ENCODE measurements at places on chromosomes 12 and 14.

DNA sequence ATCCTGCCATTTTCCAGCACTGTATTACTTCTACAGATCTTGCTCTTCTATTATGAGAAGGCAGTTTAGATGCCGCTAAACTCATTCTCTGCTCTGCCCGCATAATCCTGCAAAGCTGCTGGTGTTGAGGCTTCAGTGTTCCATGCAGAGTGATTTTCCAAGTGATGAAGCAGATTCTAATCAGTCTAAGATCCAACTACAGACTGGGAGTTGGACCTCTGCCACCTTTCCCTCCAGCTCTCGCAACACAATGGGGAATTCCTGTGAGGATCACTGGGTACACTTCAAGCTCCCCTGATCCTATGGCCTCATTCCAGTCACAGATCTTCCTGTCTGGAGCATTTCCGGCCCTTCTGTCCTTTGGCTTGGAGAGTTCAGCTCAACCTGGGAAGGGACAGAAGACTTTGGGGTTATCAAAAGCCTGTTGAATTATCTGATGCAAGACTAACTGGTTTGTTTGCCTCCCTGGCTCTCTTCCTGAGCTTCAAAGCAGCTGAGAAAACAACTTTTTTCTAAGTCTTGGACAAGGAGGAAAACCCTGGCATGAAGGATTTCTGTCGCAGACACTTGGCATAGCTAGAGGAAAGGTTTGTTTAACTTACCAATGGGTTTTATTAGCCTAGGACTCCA is 333.9 kb downstream of the ZFP36L1 start:
- DNase-seq: no peak

DNA sequence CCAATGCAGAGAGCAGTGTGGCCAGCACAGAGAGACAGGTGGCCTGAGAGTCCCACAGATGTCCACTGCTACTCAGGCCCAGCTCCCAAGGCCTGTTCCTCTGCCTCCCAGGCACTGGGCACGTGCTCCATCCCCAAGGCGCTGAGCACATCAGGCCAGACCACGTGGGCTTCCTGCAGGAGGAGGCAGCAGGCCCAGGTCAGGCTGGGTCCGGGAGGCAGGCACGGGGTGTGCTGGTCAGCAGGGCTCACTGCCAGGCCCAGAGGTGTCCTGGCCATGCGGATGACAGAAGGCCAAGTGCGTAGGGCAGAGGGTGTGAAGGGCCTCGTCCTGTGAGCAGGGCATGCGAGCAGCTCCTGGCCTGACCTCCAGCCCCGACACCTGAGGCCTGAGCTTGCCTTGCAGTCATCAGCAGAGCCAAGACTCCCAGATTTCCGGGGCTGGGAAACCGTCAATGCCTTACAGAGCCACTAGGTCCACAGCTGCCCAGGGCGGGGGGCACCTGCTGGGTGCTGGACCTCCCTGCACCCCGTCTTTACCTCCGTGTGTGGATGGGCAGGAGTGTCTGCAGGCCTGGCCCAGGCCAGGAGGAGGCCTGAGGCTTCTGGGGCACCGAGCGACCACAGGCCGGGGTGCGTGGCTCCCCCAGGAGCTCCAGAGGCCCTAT is 14.9 kb downstream of the TRMT61A start:
- DNase-seq: no peak

- no peak for DNase-seq
Observed at GRCh38 chr12:112238441-112238840, 113.1 kb downstream of the TRAFD1 start.

- no peak for DNase-seq
Observed at GRCh38 chr14:56390859-56391258, 188.7 kb upstream of the TMEM260 start.

GRCh38 chr12:5210179-5210922 is 166.7 kb downstream of the KCNA5 start:
- no peak for DNase-seq

GRCh38 chr12:94602024-94602423 is 48.3 kb downstream of the TMCC3 start:
- no peak for DNase-seq

DNA sequence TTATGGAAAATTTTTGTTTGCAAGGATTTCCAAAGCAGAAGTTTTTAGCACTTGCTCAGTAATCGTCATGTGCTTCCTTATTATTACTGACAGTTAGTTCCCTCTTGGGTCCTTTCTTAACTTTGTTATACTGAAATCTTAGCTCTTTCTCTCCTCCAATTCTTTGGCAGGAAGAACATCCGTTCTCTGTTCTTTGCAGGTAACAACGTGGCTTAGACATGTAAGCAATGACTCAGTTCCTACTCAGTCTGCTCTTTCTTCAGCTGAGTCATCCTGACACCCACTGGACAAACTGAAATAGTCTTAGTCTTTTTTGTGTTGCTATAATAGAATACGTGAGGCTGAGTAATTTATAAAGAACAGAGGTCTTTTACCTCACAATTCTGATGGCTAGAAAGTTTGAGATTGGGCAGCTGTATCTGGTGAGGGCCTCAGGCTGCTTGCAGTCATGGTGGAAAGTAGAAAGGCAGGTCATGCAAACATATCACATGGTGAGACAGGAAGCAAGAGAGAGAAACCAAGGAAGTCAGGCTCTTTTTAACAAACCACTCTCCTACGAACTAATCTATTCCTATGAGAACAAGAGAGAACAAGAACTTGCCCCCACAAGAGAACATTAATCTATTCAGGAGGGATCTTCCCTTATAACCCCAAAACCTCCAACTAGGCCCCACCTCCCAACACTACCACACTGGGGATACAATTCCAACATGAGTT is 49.2 kb downstream of the TESPA1 start:
- no peak for DNase-seq

GRCh38 chr12:50297027-50297426 is 13.7 kb upstream of the LIMA1 start:
- no peak for DNase-seq

DNA sequence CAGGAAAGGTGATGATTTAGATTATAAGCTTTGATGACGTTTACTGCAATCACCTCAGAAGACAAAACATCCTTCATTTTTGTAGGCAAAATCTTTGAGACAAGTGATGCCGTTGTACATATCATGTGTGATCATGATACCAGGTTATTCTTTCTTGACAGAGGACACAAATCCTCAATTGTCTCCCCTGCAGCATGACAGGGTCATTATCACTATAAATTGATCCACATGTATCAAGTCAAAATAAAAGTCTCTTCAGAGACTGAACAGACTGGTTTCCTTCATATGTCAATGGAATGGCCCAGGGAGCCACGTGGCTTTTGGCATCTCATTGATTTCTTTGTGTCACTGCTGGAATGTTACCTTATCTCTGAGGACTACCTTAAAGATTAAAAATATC is 995.7 kb downstream of the FLRT2 start:
- no peak for DNase-seq

DNA sequence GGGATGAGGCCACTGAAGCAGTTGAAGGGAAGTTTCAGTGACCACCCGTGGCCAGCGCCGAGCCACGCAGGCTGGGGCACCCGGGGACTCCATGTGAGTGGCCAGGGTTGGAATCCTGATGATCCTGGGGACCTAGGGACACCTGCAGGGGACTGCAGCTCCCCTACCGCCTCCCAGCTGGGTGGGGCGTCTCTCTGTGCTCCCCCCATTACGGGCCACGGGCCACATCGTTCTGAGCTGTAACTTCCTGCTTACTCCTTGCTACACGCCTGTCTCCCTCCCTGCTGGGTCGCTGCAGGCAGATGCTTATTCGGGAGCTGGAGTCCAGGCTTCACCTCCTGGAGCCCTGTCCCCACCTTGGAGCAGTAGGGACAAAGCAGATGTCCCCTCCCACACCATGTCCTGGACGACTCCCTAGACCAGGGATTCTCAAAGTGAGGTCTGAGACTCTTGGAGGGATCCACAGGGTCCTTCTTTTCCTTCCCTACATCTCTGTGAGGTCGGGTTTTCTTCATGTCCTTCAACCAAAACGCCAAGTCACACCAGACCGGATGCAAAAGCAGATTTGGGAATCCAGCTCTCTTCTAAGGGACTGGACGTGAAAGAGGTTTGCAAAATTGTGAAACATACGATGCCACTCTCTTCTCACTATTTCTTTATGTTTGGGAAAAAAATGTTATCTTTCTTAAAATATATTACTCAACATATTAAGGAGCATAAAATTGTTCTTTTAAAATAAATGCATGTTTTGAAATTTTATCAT is 85.9 kb upstream of the NCOR2 start:
- no peak for DNase-seq

- no peak for DNase-seq
Observed at GRCh38 chr12:7498809-7499208, 4.8 kb downstream of the CD163 start.

DNA sequence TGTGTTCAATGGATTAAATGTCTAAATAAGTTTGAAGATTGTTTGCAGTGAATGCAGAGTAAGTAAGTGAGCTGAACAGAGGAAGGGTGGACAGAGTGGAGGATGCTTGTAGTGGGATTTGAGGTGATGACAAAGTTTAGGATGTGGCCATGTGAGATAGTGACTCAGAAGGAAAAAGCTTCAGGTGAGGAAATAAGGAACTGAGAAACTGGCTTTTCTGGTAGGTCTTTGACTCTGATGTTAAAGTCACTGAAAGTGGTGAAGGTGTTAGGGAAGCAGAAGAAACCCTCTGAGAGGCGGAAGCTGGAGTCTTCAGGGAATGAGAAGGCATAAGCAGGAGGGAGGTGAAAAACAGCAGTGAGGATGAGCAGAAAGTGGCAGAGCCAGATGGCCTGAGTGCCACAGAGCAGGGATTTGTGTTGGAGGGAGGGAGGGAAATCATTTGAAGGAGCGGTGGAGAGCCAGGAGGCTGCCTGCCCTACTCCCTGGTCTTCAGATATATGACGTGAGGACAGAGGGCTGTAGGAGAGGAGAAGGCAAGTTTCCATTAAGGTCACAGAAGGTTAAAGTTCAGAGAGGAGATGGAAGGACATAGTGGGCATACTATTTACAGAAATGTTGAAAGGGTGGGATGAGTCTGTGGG is 24.8 kb downstream of the RGS6 start:
- no peak for DNase-seq

- no peak for DNase-seq
Observed at GRCh38 chr14:102192840-102193502, 53.3 kb downstream of the WDR20 start.

DNA sequence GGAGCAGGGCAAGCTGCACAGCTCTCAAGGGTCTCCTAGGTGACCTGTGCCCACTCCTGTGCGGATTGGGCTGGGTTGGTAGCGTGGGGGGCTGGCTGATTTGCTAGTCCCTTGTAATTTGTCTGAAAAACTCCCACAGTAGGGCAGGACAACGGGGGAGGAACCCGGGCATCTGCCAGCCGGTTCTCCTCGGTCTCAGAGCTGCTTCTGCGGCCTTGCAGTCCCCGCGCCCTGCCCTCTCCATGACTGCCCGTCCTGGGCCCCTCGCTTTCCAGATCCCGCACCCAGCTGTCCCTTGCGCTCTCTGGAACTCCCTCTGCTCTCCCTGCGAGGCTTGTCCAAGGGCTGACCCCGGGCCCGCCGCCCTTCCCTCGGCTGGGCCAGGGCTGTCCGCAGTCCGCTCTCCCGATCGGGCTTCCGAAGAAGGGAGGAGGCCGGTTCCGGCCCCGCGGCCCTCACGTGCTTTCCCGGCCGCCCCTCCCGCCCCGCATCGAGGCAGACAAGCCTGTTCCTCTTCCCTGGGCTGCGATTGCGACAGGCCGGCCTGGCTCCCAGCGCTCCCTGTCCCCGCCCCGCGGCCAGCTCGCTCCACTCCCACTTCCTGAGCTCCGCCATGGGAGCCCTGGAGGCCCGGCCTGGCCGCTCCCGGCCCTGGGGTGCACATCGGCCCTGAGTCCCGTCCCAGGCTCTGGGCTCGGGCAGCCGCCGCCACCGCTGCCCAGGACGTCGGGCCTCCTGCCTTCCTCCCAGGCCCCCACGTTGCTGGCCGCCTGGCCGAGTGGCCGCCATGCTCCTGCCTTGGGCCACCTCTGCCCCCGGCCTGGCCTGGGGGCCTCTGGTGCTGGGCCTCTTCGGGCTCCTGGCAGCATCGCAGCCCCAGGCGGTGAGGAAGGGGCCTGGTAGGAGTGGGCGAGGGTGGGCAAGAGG is at the start of gene LTBR:
Gene LTBR (plus strand): TSS at position 591 of the 927 bp plus-strand sequence. CDS start 197 bp downstream, at position 788.
- peak; percentile 12 for DNase-seq

DNA sequence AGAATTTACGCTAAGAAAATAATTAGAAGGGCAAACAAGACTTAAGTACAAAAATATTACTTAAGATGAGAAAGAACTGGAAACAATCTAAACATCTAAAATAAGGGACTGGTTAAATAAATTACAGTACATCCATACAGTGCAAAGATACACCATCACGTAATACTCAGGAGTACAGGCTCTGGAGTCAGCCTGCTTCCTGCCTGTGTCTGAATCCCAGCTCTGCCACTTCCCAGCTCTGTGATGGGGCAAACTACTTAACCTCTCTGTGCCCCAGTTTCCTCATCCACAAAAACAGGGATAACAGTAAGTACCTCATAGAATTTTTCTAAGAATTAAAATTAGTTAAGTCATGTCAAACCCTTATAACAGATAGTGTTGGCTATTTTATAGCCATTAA is 36.0 kb downstream of the PPTC7 start:
- no peak for DNase-seq

- no peak for DNase-seq
Observed at GRCh38 chr12:114152890-114153289, 186.8 kb upstream of the RBM19 start.

DNA sequence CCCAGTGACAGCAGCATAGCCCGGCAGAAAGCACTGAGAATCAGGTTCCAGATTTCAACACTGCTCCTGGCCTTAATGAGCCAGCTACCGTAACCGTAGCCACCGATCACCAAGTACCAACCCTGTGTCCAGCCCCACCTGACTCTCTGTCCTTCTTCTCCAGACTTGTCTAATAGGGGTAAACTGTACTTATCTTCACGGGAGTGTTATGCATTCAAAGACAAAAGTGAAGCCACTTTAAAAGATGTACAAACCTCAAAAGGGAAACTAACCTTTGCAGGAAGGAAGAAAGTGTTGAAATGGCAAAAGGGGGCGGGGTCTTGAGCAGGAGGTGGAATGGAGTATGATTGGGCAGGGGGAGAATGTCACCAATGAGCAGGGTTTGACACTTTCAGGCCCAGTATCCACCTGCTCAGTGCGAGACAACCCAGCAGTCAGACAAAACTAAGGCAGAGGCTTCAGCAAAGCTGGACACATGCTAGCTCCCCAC is 226.1 kb downstream of the CHST11 start:
- DNase-seq: peak; percentile 23

DNA sequence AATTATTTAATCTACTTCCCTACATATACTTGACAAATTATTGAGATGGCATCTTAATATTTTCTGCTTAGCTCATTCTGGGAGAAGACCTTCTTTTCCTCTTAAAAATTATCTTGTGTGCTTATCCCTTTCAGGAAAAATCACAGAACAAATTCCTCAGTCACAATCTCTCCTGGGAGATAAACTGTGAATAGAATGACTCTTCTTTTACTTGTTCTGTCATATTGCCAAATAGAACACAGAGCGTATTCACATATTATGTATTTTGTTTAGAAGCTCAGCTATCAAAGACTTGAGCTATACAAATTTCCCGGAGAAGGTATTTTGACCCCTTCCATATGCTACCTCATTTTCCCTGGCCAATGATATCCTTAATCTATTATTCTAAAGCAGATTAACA is 146.7 kb downstream of the TMEM117 start:
- DNase-seq: no peak

- DNase-seq: no peak
Observed at GRCh38 chr12:124640056-124640455, 72.6 kb upstream of the NCOR2 start.

GRCh38 chr14:80776657-80777056 is 164.9 kb downstream of the CEP128 start:
- no peak for DNase-seq
